ENCODE measurements at places on chromosomes 7 and 10. TPM values are rescaled to one million over a fixed set of nuclear protein-coding genes. Genes with fewer than 3 reads are reported as not detected.
A peak's percentile ranks its signal among the peaks of the same experiment; 100 is the strongest.

GRCh38 chr7:2544541-2545188 lies 10.7 kb downstream of the BRAT1 start:
- no peak for DNase-seq

GRCh38 chr10:130423455-130424305 lies 287.5 kb downstream of the GLRX3 start:
- DNase-seq, result no peak

The TWIST1 gene
- 0.18 TPM for total RNA-seq

GRCh38 chr7:154953006-154953684 lies 49.8 kb downstream of the PAXIP1 start:
- DNase-seq, result peak; percentile 54

- no peak for DNase-seq
Measured at GRCh38 chr7:11727864-11728263, 104.1 kb downstream of the THSD7A start.

DNA sequence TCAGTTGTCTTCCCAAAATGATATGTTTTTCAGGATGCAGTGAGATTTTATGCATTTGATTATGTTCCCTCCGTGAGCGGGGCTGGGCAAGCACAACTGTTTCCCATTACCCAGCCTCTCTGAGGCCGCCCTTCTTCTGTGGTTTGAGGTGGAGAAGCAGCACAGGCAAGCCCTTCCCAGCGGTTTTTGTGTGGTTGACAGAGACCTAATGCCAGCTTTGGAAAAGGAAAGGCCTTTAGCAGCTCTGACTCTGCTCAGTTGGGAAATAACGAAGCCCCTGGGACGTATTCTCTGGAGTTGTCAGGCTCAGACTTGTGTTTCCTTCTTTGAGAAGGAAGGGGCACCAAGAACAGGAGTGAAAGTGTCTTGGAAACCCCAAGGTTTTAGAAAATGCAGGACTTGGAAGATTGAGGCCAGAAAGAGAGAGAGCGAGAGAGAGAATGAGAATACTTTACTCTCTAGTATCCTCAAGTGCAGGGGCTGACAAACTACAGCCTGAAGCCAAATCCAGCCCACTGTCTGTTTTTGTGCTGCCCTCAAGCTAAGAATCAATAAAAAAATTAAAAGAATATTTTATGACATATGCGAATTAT lies 20.6 kb upstream of the PDCD4 start:
- no peak for DNase-seq

- DNase-seq, result no peak
Measured at GRCh38 chr10:63286340-63286739, 153.2 kb downstream of the NRBF2 start.

DNA sequence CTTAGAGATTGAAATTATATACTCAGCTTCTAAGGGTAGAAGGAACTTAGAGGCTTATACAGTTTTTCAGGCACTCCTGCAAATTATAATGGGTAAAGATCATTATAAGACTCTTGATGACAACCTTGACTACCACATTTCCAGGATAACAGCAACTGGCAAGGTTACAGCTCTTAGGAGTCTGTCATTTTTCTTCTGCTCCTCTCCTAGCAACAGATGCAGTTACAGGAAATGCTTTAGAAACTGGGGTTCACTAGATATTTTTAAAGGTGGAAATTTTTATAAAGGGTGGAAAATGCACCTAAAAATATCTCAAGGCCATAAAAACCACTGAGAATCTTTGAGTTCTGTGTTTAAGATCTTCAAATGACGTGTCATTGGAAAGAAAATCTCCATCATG lies 185.8 kb downstream of the RELN start:
- no peak for DNase-seq

- no peak for DNase-seq
Measured at GRCh38 chr10:78214955-78215354, 181.3 kb downstream of the RPS24 start.
